Spleen (tissue), 13 donors: ENCODE measurements at places on chromosomes 16 and 17.
A peak's percentile ranks its signal among the peaks of the same experiment; 100 is the strongest.

- peaks cover 50% of the 10 kb centered on the region for H3K4me1 ChIP-seq
- H3K27ac ChIP-seq: no peak overlapping the region
- no peaks in the 10 kb centered on the region for H3K36me3 ChIP-seq
- no peaks in the 10 kb centered on the region for H3K27me3 ChIP-seq
- H3K4me3 ChIP-seq: peak overlapping the region; percentile 87
Observed at GRCh38 chr17:29931231-29931932, 1.4 kb upstream of the SSH2 start.

- no peak overlapping the region for H3K4me3 ChIP-seq
- no peaks in the 10 kb centered on the region for H3K36me3 ChIP-seq
- peaks cover 11% of the 10 kb centered on the region for H3K4me1 ChIP-seq
- no peaks in the 10 kb centered on the region for H3K27me3 ChIP-seq
- no peak overlapping the region for H3K27ac ChIP-seq
Observed at GRCh38 chr16:17223576-17223975, 247.2 kb downstream of the XYLT1 start.

- H3K27ac ChIP-seq: no peak overlapping the region
- no peak for DNase-seq
- no peaks in the 10 kb centered on the region for H3K36me3 ChIP-seq
- no peak overlapping the region for H3K4me3 ChIP-seq
- no peaks in the 10 kb centered on the region for H3K4me1 ChIP-seq
- no peaks in the 10 kb centered on the region for H3K27me3 ChIP-seq
Observed at GRCh38 chr17:12431188-12431587, 234.5 kb upstream of the MYOCD start.

DNA sequence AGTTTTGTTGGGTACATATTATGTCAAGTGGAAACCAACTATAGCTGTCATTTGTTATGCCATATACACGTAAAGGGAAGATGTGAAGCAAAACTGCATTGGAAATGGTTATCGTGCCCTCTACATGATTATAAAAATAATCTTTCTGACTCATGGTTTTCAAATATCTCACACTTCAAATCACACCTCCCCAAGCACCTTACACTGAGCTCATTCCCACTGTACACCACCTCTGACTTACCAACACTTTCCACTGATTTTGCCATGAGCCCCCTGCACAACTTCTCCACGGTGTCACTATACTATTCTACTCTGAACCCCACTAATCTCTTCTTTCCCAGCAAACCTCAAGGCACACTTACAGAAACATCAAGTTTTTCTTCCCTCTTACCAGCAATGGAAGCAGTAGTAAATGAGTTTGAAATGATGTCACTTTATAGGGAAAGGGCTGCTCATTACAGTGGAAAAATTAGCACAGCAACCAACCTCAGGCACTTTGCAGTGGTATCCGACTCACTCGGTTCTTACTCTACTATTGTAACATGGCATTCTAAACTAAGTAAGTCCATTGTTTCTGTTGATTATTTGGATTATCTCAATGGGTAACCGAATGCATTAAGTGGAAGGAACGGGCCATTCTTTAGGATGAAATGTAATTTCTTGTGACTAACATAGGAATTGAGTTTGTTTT, 18.7 kb downstream of the ZNF821 start:
- no peaks in the 10 kb centered on the region for H3K4me1 ChIP-seq
- no peak overlapping the region for H3K4me3 ChIP-seq
- peak overlapping the region; percentile 37 for H3K27ac ChIP-seq
- H3K27me3 ChIP-seq: no peaks in the 10 kb centered on the region
- H3K36me3 ChIP-seq: peaks cover 99% of the 10 kb centered on the region

DNA sequence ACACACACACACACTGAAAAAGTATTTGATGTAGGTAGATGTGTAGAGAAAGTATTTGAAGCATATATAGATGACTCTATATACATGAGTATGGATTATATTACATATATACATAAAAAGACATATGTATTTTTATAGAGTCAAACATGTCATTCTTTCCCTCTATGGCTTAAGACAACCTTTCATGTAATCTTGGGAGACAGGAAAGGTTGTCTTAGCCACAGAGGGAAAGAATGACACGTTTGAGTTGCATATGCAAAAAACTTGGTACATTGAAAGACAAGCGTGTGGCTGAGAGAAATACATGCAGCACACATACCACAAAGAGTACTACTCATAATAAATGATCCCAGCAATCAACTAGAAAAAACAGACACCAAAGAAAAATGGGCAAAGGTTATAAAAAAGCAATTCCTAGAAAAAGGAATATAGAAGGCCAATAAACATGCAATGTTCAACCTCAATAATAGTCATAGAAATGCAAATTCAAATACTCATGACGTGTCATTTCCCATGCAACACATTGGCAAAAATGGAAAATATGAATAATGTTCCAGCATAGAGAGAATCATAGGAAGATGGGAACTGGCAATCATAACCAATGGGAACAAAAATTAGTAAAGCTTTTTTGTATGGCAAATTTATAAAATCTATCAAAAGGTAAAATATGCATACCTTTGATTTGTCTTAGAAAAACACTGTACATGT, 69.0 kb downstream of the SPECC1 start:
- DNase-seq: no peak
- no peak overlapping the region for H3K4me3 ChIP-seq
- H3K27ac ChIP-seq: no peak overlapping the region
- H3K36me3 ChIP-seq: no peaks in the 10 kb centered on the region
- peaks cover 21% of the 10 kb centered on the region for H3K4me1 ChIP-seq
- no peaks in the 10 kb centered on the region for H3K27me3 ChIP-seq

DNA sequence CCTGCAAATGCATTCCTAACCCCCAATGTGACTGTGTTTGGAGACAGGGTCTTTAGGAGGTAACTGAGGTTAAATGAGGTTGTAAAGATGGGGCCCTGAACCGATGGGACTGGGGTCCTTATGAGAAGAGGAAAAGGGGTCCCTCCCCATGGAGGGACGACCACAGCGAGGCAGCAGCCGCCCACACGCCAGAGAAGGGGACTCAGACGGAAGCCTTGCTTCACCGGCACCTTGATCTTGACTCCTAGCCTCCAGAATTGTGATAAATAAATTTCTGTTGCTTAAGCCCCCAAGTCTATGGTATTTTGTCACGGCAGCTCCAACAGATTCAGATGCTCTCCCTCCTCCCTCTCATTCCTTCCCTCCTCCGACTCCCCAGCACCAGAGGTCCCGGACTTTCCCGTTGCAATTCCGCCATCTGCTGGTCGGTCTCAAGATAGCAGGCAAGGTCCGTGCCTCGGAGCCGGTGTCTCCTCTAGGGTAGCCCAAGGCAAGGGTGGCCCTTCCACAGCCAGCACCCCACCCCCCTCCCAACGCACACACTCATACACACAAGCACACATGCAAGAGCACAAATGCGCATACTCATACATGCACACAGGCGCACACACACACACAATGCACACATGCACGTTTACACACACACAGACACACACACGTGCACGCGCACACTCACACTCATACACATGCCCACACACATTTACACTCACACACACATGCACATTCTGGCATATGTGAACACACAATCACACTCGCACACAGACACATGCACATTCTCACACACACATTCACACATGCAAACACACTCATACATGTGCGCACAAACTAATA, 23.1 kb upstream of the C16orf78 start:
- no peaks in the 10 kb centered on the region for H3K4me1 ChIP-seq
- no peak overlapping the region for H3K27ac ChIP-seq
- DNase-seq: no peak
- H3K36me3 ChIP-seq: no peaks in the 10 kb centered on the region
- no peak overlapping the region for H3K4me3 ChIP-seq
- H3K27me3 ChIP-seq: no peaks in the 10 kb centered on the region

DNA sequence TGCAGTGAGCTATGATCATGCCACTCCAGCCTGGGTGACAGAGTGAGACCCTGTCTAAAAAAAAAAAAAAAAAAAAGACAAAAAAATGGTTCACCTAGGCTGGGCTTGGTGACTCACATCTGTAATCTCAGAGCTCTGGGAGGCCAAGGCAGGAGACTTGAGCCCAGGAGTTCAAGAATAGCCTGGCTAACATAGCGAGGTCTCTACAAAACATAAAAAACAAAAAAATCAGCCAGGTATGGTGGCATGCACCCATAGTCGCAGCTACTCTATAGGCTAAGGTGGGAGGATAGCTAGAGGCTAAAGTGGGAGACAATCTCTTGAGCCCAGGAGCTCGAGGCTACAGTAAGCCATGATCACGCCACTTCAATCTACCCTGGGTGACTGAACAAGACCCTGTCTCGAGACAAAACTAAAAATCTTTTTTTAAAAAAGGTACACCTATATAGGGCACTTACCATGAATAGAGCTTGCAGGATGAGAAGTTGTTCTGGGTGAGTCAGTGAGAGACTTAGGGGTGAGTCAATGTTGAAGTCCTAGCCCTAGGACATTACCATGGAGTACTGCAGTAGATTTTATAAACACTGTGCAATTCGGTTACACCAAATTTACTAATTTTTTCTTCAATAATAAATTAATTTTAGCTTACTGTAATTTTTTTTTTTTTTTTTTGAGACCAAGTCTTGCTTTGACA, 19.0 kb downstream of the USP32 start:
- peak overlapping the region; percentile 86 for H3K27ac ChIP-seq
- H3K4me1 ChIP-seq: peaks cover 38% of the 10 kb centered on the region
- DNase-seq: no peak
- peaks cover 13% of the 10 kb centered on the region for H3K36me3 ChIP-seq
- H3K27me3 ChIP-seq: no peaks in the 10 kb centered on the region

DNA sequence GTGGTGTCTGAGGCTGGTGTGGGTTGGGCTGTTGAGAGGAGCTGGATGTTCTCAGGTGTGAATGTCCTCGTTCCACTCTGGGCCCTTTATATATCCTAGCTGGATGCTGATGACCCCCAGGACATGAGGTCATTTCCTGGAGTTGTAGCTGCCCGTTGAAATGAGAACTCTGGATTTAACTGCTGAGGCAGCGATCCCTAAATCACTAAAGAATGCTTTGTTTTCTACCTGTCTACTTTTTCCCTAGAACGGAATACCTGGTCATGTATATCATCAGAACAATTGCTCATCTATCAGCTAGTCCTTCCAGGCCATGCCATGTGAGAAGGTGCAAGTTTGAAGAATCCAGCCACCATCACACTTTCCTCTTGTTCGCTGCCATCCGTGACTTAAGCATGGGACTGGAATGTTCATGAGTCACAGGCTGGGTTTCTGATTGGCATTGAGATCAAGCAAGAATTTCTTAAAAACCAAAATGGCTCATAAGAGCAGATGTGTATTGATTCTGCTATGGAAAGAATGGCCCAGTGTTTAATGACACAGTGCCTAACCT, at the start of gene KRTAP2-3:
KRTAP2-3 (minus strand) TSS at position 63 of the 553 bp plus-strand sequence. CDS start 64 bp downstream, outside the sequence.
- no peak within 1 kb of the TSS for H3K27ac ChIP-seq
- H3K27me3 ChIP-seq: peaks cover 47% of the 10 kb centered on the region
- DNase-seq: no peak
- no peaks in the 10 kb centered on the region for H3K36me3 ChIP-seq
- H3K4me3 ChIP-seq: no peak within 1 kb of the TSS

DNA sequence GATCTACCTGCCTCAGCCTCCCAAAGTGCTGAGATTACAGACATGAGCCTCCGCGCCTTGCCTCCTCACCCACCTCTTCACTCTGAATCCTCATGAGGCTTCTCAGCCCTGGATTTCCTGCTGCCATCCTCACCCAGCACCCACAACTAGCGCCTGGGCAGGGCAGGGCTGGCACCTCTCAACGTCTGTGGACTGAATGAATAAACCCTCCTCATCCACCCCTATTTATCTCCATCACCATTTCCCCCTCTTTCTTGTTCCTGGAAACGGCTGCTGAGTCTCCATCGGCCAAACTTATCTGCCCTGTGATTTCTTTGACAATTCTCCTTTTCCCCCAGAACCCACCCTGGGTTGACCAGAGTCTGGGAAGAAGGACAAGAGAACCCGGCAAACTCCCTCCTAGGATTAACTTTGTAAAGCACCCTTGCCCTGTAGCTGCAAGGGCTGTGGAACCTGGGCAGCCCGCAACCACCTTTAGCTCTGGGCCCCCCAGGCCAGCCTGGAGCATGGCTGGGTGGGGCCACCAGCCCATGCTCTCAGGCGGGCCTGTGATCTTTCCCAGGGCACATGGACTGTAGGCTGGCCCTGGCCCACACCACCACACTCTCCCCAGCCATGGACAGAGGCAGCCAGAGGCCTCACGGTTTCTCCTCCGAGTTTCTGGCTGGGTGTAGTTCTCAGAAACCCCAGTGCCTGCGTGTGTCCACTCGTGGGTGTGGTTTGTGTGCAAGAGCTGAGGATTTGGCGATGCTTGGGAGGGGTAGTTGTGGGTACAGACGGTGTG, 2.4 kb downstream of the SPN start:
- peak; percentile 76 for DNase-seq
- H3K4me3 ChIP-seq: peak overlapping the region; percentile 46
- no peaks in the 10 kb centered on the region for H3K27me3 ChIP-seq
- peaks cover 71% of the 10 kb centered on the region for H3K4me1 ChIP-seq

DNA sequence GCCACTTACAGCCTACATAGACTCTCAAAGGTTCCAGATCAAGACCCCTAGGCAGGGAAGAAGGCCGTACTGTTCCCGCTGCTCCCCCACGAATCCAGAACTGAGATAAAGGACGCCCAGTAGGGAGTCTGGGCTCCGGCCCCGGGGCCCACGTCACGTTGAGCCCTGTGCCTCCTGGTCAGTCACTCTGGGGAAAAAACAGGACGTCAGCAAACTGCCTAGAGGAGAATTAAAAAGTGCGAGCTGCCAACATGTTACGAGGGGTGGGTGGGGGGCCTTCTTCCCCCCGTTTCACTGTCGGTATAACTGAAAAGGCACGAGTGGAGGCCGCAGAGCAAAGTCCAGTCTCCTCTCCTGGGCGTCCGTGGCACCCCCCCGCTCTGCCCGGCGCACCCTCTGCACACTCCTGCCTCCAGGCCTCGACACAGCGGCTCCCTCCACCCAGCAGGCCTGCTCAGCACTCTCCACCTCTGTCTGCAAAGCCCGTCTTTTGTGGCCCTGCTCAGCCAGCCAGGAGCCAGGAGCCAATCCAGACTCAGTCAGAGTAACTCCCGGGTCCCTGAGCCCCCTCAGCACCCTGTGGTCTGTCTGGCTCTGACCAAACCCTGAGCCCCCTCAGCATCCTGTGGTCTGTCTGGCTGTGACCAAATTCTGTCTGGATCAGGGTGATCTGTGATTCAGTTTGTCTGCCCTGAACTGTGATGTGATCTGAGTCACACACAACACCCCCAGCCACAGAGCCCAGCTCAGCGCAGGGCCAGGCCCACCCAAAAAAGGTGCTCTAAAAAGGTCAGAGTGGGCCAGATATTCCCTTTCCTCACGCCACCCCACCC, 6.2 kb downstream of the ITGAE start:
- peaks cover 17% of the 10 kb centered on the region for H3K4me1 ChIP-seq
- no peak overlapping the region for H3K4me3 ChIP-seq
- H3K27me3 ChIP-seq: no peaks in the 10 kb centered on the region

- DNase-seq: no peak
- H3K27me3 ChIP-seq: no peaks in the 10 kb centered on the region
- no peak overlapping the region for H3K27ac ChIP-seq
- H3K36me3 ChIP-seq: no peaks in the 10 kb centered on the region
Observed at GRCh38 chr17:36900160-36900512, 37.1 kb upstream of the LHX1 start.

DNA sequence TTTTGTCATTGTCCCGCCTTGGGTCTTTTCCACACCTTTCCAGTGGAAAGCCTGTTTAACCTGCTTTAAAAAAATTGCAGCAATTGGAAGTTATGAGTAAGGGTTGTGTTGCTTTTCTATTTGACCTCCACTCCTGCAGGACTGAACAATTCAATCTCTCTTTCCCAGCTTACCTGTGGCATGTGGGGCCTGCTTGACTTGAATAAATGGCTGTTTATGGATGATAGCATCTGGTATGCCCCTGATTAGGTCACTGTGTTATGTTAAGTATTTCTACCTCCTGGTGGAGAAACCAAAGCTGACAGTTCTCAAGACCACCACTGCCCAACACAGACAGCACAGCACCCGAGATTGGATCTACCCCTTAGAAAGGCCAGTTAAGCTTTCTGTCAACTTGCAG, 64.8 kb upstream of the NOG start:
- H3K27ac ChIP-seq: no peak overlapping the region
- H3K36me3 ChIP-seq: no peaks in the 10 kb centered on the region
- DNase-seq: no peak
- H3K4me1 ChIP-seq: no peaks in the 10 kb centered on the region
- H3K27me3 ChIP-seq: no peaks in the 10 kb centered on the region
